Activated naive CD4-positive, alpha-beta T cell treated with anti-CD3 and anti-CD28 coated beads, Interleukin-2, amount 50 U/mL, for 72 hours (primary cell): ENCODE measurements at places on chromosomes 7 and 10.
A peak's percentile ranks its signal among the peaks of the same experiment; 100 is the strongest.

GRCh38 chr7:78576236-78576635, 777.7 kb downstream of the PHTF2 start:
- no peak for DNase-seq

- no peak for DNase-seq
Observed at GRCh38 chr10:113609704-113610108, 54.1 kb downstream of the NRAP start.

DNA sequence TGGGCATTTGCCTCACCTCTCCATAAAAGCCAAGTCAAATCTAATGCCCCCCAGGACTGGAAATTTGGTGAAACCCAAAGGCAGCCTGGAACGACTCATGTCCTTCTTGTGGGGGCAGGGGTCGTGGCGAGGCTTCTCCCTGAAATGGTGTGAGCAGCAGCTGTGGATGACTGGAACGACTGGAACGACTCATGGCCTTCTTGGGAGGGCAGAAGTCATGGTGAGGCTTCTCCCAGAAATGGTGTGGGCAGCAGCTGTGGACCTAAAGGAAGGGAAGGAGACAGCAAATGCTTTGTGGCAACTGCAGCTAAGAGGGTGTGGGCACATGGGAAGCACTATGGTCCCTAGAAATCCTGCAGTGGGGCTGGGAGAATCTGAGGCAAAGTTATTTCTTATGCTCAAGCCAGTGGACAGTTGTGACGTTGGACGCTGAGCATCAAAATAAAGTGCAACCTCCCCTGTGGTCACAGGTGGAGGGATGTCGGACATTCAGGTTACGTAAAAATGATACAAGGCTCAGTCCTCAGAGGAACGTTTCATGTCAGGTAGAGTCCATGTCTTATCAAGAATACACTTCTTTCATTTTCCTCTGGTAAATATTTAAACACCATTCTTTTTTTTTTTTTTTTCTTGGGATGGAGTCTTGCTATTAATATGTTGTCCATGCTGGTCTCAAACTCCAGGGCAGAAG, 107.0 kb upstream of the KIF5B start:
- DNase-seq: no peak

GRCh38 chr7:1767524-1767923, 97.4 kb downstream of the ELFN1 start:
- DNase-seq: no peak

- DNase-seq: no peak
Observed at GRCh38 chr7:3083350-3083749, 39.7 kb upstream of the CARD11 start.

DNA sequence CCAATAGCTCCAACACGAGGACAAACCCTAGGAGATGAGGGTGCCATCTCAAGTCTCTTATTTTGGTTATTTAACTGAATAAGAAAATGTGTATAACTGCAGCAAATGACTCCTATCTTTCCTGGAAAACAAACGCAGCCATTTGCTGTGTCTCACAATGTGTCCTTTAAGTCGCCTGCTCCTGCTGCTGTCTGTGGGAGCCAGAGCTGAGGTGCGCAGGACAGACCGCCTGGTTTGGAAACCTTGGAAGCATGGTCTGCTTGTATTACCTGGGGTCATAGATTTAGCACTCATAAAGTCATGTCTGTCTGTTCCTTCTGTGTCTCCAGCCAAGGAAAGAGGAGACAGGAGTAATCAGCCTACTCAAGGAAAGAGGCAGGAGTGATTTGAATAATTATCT, 760.2 kb downstream of the GRID1 start:
- DNase-seq: no peak

DNA sequence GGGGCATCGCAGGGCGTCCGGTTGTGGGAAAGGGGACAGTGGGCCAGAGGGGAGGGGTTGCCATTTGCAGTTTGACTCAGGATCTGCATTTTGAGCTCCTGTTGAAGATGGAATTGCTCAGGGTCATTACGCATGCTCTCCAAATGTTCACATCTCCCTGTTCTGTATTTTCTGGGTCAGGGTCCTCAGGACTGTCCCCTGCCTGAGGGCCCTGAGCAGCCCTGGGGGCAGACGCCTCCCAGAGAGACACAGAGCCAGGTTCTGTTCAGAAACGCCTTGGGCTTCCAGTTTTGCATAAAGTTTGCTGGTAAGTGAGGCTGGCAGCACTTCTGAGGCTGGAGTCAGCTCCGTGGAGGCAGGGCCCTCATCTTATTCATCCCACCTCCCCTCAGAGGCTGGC, 34.1 kb upstream of the NUB1 start:
- no peak for DNase-seq

DNA sequence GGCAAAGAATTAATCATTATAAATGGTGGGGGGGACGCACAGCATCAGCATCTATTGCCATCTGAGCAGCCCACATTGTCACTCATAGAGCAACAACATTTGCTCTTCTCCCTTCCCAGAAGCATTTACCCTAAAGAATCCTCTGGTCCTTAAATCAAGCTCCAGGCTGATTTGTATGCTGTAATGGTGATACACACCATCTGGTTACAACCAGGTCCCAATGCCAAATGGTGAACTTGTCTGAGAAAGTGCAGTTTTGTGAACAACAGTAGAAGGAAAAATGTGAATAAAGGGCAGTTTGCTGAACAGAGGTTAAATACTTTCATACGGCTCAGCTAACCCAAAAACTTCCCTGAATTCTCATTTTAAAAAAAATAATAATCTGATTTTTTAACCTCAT, 38.8 kb upstream of the TCF7L2 start:
- DNase-seq: no peak

DNA sequence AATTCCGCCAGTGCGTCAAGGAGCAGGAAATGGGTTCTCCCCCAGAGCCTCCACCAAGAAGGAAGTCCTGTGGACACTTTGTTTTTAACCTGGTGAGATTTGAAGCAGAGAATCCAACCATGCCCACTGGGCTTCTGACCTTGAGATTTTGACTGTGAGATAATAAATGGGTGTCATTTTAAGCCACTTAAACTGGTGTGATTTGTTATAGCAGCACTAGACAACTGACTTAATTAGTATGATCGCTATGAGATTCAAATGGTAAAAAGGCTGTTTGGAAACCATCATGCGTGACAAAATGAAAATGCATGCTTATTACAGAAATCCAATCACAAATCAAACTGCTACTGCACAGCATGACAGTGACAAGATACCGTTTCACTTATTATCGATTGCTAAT, 98.0 kb downstream of the ADAM12 start:
- DNase-seq: no peak

GRCh38 chr10:46226900-46227558, 59.8 kb upstream of the ANTXRL start:
- DNase-seq: peak; percentile 1

GRCh38 chr7:16586081-16586874, 59.3 kb downstream of the ANKMY2 start:
- no peak for DNase-seq

GRCh38 chr7:40101201-40101600, 33.2 kb downstream of the MPLKIP start:
- DNase-seq: no peak

GRCh38 chr7:83588602-83589240, 60.2 kb downstream of the SEMA3E start:
- no peak for DNase-seq

GRCh38 chr10:132942101-132943057, at the start of gene CFAP46:
CFAP46 (minus strand) TSS chr10:132942570; CDS start chr10:132942484, 86 bp downstream.
- DNase-seq: peak; percentile 48
